ENCODE measurements at places on chromosomes 4 and X.

DNA sequence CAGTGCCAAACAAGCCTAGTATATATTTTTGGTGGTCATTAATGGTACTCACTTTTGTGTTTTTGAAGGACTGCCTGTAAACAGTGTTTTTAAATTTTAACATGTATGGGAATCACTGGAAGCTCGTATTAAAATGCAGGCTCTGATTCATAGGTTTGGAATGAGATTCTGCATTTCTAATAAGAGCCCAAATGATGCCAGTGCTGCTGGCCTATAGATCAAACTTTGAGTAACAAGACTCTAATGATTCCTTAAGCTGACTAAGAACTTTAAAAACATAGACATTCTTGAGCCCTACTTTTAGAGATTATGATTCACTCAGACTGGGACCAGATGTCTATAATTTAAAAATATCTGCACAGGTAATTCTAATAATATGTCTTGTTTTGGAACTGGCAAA is 823.2 kb upstream of the LCORL start:
- DNase-seq: no peak

- DNase-seq: no peak
These were observed 772 bp upstream of the PABPC4L start for GRCh38 chr4:134202166-134202956.

- DNase-seq: no peak
These were observed 24.5 kb upstream of the WDR1 start for GRCh38 chr4:10140866-10141759.

DNA sequence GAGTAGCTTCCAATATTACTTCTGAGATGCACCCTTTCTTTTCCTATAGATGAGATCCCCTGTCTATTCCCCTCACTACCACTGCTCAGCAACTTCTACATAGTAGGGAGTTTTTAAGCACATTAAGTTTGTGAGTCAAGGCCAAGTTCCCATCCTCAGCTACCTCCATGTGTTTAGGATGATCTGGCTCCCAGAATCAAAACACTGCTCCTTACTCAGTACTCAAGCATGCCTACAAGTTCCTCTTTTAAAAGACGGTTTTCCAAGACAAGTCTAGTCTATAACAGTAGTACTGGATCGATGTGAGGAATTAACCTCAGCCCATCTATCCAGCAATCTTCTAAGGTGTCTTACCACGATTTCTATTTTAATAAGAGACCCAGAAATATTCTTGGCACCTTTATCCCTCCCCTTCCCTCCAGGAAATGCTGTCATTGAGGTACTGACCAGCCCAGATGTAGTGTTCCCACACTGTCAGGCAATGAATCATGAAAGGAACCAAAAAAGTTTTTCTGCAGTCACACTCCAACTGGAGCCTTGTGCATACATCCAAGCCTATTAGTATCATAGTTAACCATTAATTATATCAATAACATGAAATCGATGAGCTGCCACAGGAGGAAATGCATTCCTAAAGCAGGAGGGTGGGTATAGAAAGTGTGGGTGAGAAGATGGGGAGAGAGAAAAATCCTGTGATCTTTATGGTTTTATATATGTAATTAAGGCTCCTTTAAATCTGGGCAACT is 29.6 kb downstream of the AREG start:
- DNase-seq: no peak

DNA sequence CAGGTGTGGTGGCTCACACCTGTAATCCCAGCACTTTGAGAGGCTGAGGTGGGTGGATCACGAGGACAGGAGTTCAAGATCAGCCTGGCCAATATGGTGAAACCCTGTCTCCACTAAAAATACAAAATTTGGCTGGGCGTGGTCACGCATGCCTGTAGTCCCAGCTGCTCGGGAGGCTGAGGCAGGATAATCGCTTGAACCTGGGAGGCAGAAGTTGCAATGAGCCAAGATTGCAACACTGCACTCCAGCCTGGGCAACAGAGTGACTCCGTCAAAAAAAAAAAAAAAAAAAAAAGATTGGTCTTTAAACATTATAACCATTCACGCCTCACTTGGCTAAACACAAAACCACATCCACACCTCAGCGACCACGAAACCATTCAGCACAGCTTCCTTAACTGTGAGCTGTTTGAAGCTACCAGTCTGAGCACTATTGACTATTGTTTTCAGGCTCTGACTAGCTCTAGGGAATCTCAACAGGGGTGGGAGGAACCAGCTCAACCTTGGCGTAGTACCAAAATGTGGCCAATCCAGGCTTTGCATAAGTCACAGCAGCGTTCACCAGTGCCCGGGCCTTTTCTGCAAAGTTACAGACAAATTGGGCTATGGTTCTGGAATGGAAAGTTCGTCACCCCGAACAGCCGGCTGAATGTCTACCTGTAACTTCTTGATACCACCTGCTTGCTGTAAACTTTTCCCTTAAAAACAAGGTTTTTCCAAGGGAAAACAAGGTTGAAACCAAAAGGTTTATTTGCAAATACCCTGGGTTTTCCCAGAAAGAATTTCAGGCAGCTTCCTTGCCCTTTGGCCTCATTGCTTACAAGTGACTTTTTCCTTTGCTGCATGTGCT is 73.6 kb upstream of the DHX15 start:
- no peak for DNase-seq

DNA sequence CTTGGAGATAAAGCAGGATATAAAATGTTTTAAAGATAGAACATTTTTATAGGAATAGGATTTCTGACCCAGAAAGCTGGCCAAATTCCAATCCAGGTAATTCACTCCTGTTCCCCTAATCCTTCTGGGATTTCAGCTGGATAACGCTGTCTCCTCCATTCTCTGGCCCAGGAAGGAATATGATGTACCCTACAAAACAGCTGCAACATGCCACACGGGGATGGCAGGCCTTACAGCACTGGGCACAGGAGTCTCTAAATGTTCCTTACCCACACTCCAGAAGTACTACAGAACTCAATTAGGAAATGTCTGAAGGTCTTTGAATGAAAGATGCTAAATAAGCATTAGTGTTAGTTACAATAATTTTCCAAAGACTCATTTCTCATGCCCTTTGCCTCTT is 15.8 kb downstream of the CAMK2D start:
- no peak for DNase-seq

- DNase-seq: no peak
These were observed 63.1 kb downstream of the RTL3 start for GRCh38 chrX:78595901-78596502.

- peak; percentile 71 for DNase-seq
These were observed 81.9 kb downstream of the FAM114A1 start for GRCh38 chr4:38949411-38950051.

GRCh38 chrX:132497432-132497831 is 8.6 kb upstream of the MBNL3 start:
- DNase-seq: no peak
